ENCODE measurements at places on chromosomes 4 and X. TPM values are rescaled to one million over a fixed set of nuclear protein-coding genes. Genes with fewer than 3 reads are reported as not detected.

Gene KIT
- not detected for total RNA-seq

Gene SUPT20HL1
- total RNA-seq, result not detected

Gene MSANTD1
- 0.80 TPM for total RNA-seq

Gene APLN
- total RNA-seq, result 0.72 TPM

Gene MAB21L2
- not detected for total RNA-seq

Gene OCIAD1
- total RNA-seq, result 83.9 TPM

Gene HSD17B13
- 0.72 TPM for total RNA-seq

Gene KLHL4
- total RNA-seq, result 0.64 TPM

Gene PRDM8
- total RNA-seq, result 0.72 TPM

Gene TENM3
- total RNA-seq, result 39.3 TPM

Gene TMEM187
- 2.9 TPM for total RNA-seq

Gene ZNF275
- total RNA-seq, result 5.8 TPM

Gene ELF4
- 6.3 TPM for total RNA-seq

Gene RBMXL3
- not detected for total RNA-seq

Gene SAGE1
- total RNA-seq, result 14.1 TPM

Gene KIAA1210
- total RNA-seq, result not detected

Gene NLGN3
- 0.68 TPM for total RNA-seq

Gene FAM193A
- total RNA-seq, result 17.5 TPM

Gene RRH
- not detected for total RNA-seq
